ENCODE measurements at places on chromosomes 7 and 10. TPM values are rescaled to one million over a fixed set of nuclear protein-coding genes. Genes with fewer than 3 reads are reported as not detected.

DNA sequence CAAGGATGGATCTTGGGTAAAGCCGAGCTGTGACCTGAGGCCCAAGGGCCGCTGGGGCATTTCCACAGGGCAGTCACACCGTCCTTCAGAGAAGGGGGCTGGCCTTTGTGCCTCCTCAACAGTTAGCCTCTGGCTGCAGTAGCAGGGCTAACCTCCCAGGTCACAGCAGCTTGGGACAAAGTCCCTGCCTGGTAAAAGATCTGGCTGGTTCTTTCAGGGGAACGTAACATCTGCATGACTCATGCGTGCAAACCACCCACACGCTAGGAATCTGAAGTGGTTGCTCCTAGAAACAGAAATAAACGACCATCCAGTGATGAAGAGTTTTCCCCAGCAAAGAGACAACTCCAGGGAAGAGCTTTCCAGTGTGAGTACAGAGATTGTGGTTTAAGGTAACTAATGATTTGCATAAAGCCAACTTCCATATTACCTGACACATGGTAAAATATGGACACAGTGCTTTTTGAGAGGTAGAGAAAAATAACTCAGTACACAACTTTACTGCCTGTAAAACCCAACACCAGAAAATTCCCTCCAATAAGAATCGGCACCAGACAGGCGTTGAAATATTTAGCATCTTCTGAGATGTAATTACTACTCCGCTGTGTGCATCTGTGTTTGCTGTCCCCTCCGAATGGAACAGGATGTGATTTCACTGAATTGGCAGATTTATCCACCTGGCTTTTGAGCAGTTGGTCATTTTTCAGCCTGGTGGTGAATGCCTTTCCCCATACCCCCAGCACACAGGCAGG, 84.9 kb upstream of the ADRB1 start:
- H3K27me3 ChIP-seq: no peaks in the 10 kb centered on the region
- peak; percentile 90 for DNase-seq
- peak overlapping the region; percentile 63 for H3K27ac ChIP-seq
- no peak overlapping the region for H3K4me3 ChIP-seq
- peaks cover 66% of the 10 kb centered on the region for H3K4me1 ChIP-seq

PLAC9 gene
- not detected for total RNA-seq

DNA sequence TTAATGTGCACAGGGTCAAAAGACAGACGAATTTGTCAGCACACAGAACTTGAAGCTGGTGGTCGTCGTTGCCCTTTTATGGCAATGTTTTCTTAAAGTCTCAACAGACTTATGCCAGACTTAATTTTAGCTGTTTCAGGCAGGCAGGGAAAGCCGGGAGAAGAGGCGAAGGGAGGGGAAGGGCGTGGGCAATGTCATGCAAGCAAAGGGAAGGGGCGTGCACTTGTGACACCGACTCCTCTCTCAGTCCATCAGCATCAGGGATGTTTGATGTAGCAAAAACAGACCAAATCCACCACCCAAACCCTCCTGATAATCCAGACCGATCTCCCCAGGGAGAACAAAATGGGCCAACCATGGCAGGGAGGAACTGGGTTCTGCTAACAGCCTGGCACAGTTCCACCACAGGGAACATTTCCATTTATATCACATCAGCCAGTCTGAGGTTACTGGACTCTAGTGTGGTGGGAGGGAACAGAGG, 118.1 kb upstream of the RHEB start:
- DNase-seq: no peak
- peaks cover 25% of the 10 kb centered on the region for H3K4me1 ChIP-seq
- H3K36me3 ChIP-seq: no peaks in the 10 kb centered on the region
- no peaks in the 10 kb centered on the region for H3K27me3 ChIP-seq
- no peak overlapping the region for H3K4me3 ChIP-seq

STEAP2 gene
- total RNA-seq: 17.5 TPM

GRCh38 chr7:33186192-33186591, 56.8 kb downstream of the BBS9 start:
- peaks cover under 1% of the 10 kb centered on the region for H3K36me3 ChIP-seq
- no peak for DNase-seq
- H3K27me3 ChIP-seq: no peaks in the 10 kb centered on the region
- no peak overlapping the region for H3K27ac ChIP-seq
- H3K4me3 ChIP-seq: no peak overlapping the region

DNA sequence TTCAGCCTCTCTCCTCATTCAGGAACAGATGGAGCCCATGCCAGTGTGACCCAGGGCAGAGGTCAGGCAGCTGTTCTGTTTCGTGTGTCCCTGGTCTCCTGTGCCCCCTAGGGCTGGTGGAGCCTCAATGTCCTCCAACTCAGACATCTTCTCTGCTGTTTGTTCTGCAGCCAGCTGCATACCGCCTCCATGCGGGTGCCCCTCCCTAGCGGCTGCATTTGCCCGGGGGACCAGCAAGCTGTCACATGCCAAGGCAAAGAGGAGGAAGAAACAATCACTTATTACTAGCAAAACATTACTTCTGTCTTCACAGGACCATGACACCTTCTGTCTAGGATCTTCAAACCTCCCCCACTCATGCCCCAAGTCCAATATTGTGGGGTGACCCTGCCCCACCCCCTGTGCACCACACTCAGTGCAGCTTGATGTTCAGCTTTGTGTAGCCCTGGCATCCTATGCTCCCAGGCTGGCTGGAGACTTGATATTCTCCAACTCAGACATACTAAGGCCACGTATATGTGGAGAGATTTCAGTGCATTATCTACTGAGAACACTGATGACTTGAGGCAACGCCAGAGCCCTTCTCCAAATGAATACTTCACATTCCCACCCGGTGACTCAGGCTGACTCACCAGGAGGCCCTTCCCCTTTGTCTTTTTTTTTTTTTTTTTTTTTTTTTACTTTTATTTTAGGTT, 188.9 kb downstream of the SKIDA1 start:
- H3K27me3 ChIP-seq: no peaks in the 10 kb centered on the region
- H3K27ac ChIP-seq: no peak overlapping the region
- no peak overlapping the region for H3K4me3 ChIP-seq
- no peaks in the 10 kb centered on the region for H3K36me3 ChIP-seq
- H3K4me1 ChIP-seq: no peaks in the 10 kb centered on the region

DNA sequence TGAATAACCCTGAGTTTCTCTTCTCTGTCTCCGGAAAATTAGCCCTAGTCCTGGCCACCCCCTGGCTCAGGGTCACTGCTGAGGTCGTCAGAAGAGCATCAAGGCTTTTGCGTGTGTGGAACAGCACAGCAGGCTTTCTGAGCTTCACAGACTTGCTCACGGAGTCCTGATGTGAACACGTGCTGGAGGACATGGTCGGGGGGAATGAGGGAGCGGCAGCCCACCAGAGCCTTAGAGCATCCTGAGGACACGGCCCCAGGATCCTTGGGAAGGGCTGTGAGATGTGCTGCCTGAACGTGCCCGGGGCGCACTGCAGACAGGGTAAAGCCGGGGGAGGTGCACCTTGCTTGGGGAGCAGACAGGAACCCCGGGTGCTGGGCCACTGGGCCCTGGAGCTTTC, 28.8 kb downstream of the TMEM120A start:
- peaks cover 4% of the 10 kb centered on the region for H3K36me3 ChIP-seq
- DNase-seq: no peak
- no peaks in the 10 kb centered on the region for H3K27me3 ChIP-seq
- H3K4me1 ChIP-seq: peaks cover 25% of the 10 kb centered on the region
- H3K4me3 ChIP-seq: no peak overlapping the region

- no peaks in the 10 kb centered on the region for H3K36me3 ChIP-seq
- no peaks in the 10 kb centered on the region for H3K4me1 ChIP-seq
- H3K27ac ChIP-seq: no peak overlapping the region
- H3K4me3 ChIP-seq: no peak overlapping the region
These were observed 63.1 kb downstream of the TLL2 start for GRCh38 chr10:96450529-96451207.

DNA sequence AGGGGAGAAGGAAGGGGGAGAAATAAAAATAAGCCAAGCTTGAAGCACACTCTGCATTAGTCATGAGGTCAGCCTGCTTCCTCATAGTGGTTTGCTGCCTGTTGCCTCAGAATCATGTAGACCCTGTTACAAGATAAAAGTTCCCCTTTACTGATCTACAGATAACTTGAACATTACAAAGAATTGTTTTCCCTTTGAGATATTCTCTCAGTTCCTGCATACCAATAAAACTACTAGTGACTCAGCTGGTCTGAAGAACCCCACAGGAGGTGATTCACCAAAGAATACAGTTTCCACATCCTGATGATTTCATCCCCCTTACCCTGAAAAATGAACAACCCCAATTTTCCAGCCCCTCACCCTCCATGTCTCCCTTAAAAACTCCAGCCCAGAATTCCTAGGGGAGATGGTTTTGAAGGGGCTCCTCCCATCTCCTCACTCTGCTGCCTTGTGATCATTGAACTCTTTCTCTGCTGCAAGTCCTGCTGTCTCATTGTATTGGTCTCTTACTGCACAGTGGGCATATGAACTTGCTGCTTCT, 31.5 kb upstream of the NRP1 start:
- no peaks in the 10 kb centered on the region for H3K4me1 ChIP-seq
- no peaks in the 10 kb centered on the region for H3K36me3 ChIP-seq
- no peak for DNase-seq

DNA sequence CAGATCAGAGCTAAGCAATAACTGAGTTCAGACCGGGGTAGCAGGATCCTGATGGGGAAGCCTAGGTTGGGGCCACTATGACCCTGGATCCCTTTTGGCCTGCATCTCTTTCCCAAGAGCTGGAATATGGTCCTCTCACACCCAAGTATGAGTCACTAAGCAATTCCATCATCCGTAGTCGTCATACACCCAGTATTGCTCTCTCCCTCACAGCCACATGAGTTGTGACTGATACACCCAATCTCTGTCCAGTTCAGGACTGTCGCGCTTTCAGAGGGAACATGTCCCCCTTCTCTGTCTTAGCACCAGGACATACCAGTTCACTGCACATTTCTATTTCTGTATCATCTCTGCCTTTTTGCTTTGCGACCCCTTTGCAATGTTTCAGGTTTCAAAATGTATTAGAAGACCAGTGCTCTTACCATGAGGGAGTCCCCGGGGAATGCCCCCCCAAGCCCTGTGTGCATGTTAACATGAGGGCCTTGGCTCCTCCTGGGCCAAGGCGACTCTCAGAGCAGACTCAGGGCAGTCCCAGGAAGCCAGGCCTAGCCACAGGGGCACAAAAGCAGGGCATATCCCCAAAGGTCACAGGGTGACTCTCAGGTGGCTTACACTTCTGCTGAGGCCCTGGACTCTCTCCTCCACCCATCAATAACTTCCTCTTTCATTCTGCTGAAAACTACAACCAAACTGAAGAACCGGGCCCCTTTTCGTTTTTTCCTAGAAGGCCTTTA, 75.3 kb upstream of the SAMD8 start:
- no peaks in the 10 kb centered on the region for H3K36me3 ChIP-seq
- H3K4me1 ChIP-seq: peaks cover 12% of the 10 kb centered on the region
- DNase-seq: no peak
- no peak overlapping the region for H3K27ac ChIP-seq
- no peaks in the 10 kb centered on the region for H3K27me3 ChIP-seq

VWA2 gene
- 16.0 TPM for total RNA-seq
